Fibroblast of skin of left biceps (primary cell): ENCODE measurements at places on chromosomes 5 and 9.

DNA sequence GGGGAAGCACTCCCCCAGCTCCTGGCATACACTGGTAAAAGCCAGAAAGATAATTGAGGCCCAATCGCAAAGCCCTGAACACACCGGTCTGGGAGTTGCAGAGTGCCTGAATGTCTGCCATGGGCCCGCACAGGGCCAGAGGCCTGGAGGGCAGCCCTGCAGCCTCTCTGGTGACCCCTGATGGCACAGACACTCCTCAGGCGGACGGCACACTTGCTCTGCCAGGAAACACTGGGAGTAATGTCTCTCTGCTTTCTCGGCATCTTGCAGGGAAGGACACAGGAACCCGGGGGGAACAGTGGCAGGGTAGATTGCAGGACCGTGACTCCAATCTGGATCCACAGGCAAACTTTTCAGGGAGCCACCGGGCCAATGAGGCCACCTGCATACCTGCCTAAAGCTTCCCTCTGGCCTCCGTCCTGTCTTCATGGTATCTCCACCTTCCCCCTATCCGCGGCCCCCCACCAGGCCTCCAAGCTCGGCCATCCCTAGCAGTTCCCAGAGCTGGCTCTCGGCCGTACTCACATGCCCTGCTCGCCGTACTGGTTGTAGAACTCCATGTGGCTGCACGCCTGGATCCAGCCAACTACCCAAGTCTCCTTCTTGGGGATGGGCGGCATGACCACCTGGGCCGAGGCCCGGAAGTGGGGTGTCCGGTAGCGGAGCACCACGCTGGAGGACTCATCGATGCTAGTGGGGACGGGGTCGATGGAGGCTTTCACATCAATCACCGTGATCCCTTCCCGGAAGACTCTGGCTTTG lies 797 bp downstream of the FAM78A start:
- DNase-seq, result no peak

DNA sequence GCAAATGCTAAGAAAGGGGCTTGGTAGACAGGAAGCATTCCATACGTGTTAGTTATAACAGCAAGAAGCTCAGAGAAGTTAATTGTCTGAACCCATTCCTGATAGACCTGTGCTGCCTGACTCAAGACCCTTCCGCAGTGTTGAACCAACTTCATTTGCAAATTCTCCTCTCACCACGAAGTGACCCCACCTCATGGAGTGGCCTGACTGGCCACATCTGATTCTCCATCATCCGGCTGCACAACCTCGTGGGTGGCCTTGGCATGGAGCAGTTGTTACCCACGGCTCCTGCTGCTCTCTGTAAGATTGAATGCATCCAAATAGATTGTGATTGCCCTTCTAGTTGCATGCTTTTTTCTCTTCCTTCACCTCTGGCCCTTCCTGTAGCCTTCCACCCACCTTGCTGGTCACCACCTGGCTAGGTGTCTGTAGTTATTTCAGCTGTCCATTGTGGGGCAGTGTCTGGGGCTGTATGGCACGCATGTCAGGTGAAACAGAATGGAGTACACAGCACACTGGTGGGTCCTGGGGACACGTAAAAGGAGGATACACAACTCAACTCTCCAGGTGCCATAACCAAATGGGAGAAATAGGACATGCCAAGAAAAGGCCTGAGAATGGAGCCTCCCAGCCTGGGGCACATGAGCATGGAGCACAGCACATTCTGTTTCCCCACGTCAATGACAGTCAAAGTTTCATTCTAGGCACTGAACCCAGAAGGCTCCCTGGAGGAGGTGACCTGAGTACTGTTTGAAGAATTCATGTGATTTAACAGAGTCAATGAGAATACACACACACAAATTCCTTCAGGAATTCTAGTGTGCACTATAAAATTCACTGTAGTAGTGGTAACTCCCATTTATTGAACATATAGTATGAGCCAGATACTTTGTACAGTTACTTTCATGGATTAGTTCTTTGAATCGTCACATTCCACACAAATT lies 70.5 kb upstream of the PTCH1 start:
- DNase-seq, result no peak

DNA sequence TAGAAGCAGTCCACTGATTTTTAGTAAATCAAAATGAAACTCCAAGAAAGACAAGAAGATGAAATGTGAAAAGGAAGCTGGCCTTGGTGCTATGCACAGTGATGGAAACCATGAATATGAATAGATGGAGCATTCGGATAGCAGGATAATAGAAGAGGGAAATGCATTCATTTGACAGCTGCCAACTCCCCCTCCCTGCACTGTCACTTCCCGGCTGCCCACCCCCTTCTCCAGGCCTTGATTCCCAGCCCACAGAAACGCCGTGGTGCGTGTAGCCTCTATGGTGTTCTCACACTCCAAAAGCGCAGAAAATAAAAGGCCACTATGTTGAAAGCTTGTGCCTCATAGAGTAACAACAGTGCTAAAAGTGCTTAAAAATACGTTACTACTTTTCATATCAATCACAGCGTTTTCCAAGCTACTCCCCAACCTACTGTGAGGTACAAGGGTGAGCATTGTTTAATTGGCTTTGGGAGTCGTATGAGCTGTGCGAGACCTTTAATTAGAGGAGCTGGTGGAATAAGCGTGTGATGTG lies 26.1 kb upstream of the IFNK start:
- no peak for DNase-seq

- DNase-seq, result no peak
These were observed 9.1 kb downstream of the SPATA31E1 start for GRCh38 chr9:87891754-87892153.

GRCh38 chr9:88106492-88106891 lies 31.8 kb downstream of the SPATA31C2 start:
- DNase-seq, result no peak

DNA sequence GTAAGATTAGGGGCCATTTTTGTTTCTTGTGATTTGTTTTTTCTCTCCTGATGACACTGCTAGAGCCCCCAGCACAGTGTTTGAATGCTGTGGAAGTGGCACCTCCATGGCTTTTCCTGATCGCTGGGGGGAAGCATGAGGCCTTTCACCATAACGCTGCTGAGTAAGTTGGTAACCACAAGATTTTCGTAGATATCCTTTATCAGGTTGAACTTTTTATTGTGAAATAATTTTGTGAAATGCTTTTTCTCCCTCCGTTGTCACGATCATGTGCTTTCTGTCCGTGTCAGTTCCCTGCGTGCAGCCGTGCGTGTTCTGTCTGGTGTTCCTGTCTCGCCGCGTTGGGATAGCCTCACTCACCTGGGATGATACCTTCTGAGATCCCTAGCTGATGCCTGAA lies 59.4 kb downstream of the EHMT1 start:
- no peak for DNase-seq

- DNase-seq, result no peak
These were observed 77.0 kb upstream of the FER start for GRCh38 chr5:108670591-108671289.

GRCh38 chr9:14565352-14566016 lies 127.7 kb downstream of the ZDHHC21 start:
- no peak for DNase-seq

DNA sequence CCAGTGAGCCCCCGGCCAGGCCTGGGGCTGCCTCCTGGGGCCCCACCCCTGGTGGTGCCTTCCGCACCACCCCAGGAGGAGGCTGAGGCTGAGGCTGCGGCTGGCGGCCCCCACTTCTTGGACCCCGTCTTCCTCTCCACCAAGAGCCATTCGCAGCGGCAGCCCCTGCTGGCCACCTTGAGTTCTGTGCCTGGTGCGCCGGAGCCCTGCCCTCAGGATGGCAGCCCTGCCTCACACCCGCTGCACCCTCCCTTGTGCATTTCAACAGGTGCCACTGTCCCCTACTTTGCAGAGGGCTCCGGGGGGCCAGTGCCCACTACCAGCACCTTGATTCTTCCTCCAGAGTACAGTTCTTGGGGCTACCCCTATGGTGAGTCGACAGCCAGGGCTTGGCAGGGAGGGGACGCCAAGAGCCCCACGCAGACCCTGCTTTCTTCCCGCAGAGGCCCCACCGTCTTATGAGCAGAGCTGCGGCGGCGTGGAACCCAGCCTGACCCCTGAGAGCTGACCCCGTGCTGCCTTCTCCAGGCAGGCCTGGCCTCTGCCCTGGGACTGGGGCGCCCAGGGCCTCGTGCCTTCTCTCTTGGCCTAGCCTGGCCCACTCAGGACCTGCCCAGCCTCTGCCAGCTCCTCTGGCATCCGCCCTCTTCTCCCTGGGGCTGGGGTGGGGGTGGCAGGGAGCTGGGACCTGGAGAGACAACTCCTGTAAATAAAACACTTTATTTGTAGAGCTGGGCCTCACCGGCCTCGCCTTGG lies 4.0 kb upstream of the EHMT1 start:
- DNase-seq, result no peak

GRCh38 chr9:135281151-135281550 lies 193.7 kb downstream of the OLFM1 start:
- no peak for DNase-seq

DNA sequence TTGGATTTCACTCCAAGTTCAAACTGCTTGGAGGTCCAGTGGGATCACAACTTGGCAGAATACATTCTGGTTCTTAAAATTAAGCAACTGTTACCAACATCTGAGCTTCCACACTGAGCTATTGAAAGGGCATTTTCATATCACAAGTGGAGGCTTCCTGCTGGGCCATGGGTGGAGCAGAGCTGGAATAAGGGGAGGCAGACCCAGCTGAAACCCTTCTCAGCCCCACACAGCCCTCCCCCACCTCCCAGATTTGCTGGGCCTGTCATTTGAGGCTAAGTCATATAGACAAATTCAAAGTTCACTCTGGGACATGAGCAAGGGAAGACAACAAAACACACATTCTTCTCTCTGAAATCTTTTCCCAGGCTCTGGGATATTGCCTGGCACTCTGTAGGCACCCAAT lies 79.9 kb downstream of the ACTL7B start:
- no peak for DNase-seq

GRCh38 chr9:27227192-27227591 lies 69.8 kb downstream of the EQTN start:
- no peak for DNase-seq

DNA sequence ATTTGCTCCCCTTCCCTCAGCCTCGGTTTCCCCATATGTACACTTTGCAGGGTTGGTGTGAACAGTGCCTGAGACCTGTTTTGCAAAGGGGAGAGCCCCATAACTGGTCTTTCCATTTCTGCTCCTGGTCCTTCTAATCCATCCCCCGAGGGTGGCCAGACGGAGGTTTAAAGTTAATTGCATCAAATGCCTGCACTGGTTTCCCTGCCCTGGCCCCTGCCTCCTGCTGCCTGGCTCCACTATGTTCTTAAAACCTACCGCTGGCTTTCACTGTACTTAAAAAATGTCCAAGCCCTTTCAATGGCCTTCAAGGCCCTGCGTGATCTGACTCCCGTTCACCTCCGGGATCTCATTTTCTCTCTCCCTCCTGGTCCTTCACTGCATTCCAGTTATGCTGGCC lies 183.0 kb downstream of the RGS3 start:
- no peak for DNase-seq

- no peak for DNase-seq
These were observed 3.3 kb downstream of the RPL35 start for GRCh38 chr9:124858330-124859046.

DNA sequence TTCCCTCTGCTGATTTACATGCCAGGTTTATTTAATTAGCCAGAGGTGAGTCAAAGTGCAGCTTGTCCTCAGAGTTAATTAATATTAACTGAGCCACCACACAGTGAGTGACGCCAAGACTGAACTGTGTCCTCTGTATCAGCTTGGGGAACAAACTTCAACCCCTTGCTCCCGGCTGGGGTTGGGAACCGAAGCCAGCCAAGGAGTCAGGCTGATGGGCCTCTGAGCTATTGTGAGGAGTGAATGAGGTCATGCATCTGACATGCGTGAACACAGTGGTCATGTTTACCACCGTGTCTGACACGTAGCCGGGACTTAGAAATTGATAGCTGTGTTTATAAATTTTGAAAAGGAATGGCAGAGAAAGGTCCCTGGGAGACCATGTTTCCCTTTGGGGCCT lies 17.1 kb downstream of the IGIP start:
- no peak for DNase-seq
